Sigmoid colon (tissue), 7 donors: ENCODE measurements at places on chromosomes 5 and 9. TPM values are rescaled to one million over a fixed set of nuclear protein-coding genes. Genes with fewer than 3 reads are reported as not detected.

The STKLD1 gene
- 1.2 TPM for polyA plus RNA-seq

The SPATA31E1 gene
- polyA plus RNA-seq: not detected

The GALNT12 gene
- polyA plus RNA-seq: 23.6 TPM

The SURF2 gene
- polyA plus RNA-seq: 19.9 TPM

The OSMR gene
- 1.2 TPM for polyA plus RNA-seq

The NR5A1 gene
- 0.03 TPM for polyA plus RNA-seq

The GHR gene
- 3.0 TPM for polyA plus RNA-seq

The GLDC gene
- 1.8 TPM for polyA plus RNA-seq

The SH2D3C gene
- polyA plus RNA-seq: 6.6 TPM

The PPIP5K2 gene
- polyA plus RNA-seq: 22.7 TPM

The C7 gene
- 18.0 TPM for polyA plus RNA-seq

The CAMSAP1 gene
- 2.4 TPM for polyA plus RNA-seq

The BARHL1 gene
- not detected for polyA plus RNA-seq

The SNCAIP gene
- 3.8 TPM for polyA plus RNA-seq

The ADAMTS16 gene
- polyA plus RNA-seq: 0.04 TPM

The BTNL3 gene
- polyA plus RNA-seq: 18.0 TPM

The RGP1 gene
- polyA plus RNA-seq: 37.2 TPM

The CTXN3 gene
- polyA plus RNA-seq: not detected

The EMB gene
- 2.3 TPM for polyA plus RNA-seq

The PCA3 gene
- polyA plus RNA-seq: not detected

The HAVCR1 gene
- not detected for polyA plus RNA-seq
